Mammary epithelial cell (primary cell): ENCODE measurements at places on chromosomes 1 and 21. TPM values are rescaled to one million over a fixed set of nuclear protein-coding genes. Genes with fewer than 3 reads are reported as not detected.
A peak's percentile ranks its signal among the peaks of the same experiment; 100 is the strongest.

GRCh38 chr1:119327450-119328155 lies 41.0 kb upstream of the HAO2 start:
- no peak for DNase-seq

DNA sequence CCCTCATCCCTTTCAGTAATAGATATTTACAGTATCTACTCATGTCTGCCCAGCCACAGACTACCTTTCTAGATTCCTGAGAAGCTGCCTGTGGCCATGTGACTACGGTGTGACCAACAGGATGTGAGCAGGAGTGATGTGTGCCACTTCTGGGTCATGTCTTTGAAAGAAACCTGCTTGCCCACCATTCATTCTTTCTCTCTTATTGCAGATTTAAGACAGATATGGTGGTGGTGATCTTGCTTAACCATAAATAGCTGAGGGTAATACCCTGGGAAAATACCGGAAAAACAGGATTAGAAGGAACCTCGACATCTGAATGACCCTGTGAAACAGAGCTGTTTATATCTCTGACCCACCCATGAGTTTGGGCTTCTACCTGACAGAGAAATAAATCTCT lies 41.6 kb upstream of the GUCA2A start:
- DNase-seq: peak; percentile 87

DNA sequence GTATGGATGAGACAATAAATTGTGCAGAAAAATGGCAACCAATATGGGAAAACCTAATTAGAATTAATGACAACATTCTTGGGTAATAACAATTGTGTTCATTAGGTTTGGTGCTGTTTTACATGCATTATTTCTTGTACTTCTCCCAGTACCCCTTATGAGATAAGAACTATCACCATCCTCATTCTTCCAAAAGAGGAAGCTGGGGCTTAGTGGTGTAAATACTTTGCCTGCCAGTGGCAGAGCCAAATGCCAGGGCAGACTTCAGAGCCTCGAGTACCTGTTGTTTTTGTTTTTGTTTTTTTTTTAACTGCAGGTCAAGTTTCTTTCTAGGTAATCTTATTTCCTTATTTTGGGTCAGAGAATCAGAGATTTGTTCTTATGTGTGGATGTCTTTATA lies 206.4 kb downstream of the RHOU start:
- DNase-seq: no peak

GPR52 gene
- not detected for polyA plus RNA-seq

AMPD1 gene
- polyA plus RNA-seq: not detected

- no peak for DNase-seq
These were observed 10.2 kb downstream of the ERG start for GRCh38 chr21:38487901-38488639.

SPRR5 gene
- polyA plus RNA-seq: not detected

DNA sequence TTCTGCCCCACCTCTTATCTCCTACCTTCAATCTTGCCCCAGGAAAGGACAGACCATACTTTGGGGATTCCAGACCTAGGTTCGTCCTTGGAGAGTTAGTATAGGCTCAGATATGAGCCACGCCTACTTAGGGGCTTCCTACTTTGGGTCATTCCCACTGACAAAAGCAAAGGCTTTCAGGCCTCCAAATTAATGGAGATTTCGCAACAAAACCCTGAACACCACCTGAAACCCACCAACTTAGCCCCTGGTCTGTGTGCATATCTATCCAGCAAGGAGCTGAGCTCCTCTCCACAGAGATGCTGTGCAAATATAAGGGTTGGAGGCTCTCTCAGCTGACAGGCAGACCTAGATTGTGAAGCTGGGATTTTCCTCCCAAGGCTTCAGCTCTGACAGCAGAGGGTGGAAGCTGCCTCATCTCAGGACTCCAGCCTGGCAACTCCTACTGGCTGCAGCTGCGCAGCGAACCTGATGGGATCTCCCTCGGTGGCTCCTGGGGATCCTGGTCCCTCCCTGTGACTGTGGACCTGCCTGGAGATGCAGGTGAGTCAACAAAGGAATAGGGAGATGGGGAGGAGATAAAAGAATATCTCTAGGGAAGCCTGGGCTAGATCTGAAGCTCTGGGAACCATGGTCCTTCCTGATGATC lies 2.1 kb downstream of the MPL start:
- DNase-seq: no peak

DNA sequence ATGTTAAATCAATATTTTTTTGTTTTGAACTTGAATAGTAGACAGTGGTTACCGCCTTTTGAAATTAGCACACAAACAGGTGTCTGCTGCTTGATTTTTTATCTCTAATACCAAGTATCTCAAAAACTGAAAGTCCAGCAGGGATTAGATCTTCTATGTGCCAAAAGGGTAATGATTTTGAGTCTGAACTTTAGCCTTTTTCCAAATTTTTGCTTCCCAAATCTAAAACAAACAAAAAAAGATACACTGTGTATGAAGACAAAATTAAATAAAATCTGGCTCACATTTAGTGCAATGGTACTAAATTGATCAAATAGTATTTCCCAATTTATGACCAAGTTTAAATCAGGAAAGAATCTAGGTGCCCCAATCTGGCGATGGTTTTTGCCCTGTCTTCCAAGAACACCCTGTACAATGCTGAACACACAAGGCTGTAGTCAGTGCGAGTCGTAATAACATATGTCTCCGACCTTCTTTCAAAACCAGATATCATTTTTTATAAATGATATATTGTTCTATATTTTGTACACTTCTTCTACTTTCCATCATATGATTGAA lies 40.5 kb downstream of the PLPPR4 start:
- no peak for DNase-seq

BRINP2 gene
- polyA plus RNA-seq: 0.07 TPM

DNA sequence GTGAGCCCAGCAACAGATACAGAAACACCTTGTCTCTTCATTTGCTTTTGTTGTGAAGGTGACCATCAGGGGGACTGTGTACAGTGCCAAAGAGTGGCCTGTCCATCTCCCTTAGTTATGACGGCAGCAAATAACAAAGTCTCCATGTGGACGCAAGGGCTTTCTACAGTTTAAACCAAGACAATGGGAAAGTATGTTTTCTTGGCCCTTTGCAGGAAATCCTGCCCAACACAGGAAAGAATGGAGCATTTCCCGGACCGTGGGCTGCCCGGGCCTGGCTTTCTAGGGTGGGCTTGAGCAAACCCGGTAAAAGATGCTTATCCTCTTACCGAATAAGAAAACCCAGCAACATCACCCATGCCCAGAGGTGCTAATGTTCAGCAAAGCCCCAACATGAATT lies 87.3 kb downstream of the ZBTB18 start:
- no peak for DNase-seq

DNA sequence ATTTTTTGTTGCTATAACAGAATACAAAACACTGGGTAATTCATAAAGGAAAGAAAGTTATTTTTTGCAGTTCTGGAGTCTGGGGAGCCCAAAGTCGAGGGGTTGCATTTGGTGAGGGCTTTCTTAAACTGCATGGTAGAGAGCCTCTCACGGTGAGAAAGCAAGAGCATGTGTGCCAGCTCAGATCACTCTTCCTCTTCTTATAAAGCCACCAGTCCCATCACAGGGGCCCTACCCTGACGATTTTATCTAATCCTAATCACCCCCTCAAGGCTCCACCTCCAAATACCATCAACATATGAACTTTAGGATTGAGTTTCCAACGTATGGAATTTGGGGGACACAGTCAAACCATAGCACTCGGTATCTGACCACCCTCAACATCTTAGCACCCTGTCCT lies 1.0 kb upstream of the STRIP1 start:
- DNase-seq: no peak

CRYBG2 gene
- polyA plus RNA-seq: 4.5 TPM

FTCD gene
- polyA plus RNA-seq: not detected

GRCh38 chr1:179036844-179037465 lies 11.3 kb downstream of the FAM20B start:
- peak; percentile 65 for DNase-seq

POU3F1 gene
- polyA plus RNA-seq: 0.05 TPM

- DNase-seq: no peak
These were observed 31.5 kb upstream of the SERPINC1 start for GRCh38 chr1:173948594-173948993.
